Activated naive CD4-positive, alpha-beta T cell (primary cell): ENCODE measurements at places on chromosomes 7 and 10.

DNA sequence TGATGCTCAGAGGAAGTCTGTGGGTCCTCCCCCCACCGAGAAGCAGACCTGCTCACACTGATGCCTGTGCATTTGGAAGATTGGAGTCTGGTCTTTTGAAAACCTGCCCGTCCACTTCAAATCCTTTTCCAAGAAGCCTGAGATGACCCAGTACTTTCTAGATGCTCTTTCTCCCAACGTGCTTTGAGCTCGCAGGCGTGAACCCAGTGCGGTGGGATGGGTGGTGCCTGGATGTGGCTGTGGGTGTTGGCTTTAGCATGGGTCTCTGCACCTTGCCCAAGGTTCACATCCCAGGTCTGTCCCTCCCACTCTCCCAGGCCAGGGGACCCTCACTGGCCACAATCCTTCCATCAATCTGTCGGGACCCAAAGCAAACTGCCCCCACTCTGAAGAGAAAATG is 170.2 kb downstream of the ADARB2 start:
- DNase-seq = no peak

DNA sequence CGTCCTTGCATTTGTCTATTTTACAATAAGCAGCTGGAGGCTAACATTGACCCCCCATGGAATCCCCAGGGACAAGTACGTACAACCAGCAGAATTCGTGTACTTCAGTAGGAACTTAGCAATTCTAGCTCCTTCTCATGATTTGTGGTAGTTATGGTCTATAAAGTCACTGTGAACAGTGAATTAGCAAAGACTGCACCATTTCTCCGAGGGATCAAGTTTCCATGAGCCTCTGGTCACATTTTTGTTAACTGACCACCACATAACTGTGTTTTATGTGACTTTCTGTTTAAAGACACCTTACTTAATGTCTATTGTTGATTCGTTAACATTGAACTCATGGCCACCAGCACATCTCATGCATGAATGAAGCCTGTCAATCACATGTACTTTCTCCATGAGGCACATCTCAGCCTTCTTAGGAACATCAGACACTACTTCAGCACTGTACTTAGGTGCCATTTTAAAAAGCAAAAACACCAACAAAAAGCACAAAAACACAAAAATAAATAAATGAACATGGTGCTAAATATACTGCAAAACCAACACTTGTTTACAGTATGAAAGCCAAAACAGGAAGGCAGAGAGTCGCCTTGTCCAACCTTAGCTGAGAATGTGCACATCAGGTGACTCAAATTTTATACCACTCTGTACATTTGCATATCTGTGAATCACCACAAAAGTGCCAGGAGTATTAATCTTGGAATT is 9.0 kb upstream of the UCN3 start:
- DNase-seq = no peak

DNA sequence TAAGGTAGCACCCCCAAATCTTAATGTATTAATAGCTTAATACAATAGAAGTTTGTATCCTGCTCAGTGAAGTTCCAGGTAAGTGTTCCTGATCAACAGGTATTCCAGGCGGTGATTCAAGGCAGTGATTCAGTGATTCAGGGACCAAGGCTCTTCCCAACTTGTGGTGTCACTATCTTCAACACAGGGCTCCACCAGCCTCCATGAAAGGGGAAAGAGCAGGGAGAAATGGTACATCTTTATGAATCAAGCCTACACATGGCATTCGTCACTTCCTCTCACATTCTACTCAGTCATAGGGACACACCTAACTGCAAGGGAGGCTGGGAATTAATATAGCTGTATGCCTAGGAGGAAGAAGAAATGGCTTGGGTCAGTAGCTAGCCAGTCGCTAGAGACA is 5.1 kb downstream of the GOLGA7B start:
- no peak for DNase-seq

GRCh38 chr7:151936207-151936606 is 20.0 kb upstream of the GALNTL5 start:
- no peak for DNase-seq

- DNase-seq = no peak
Observed at GRCh38 chr7:30752979-30753378, 1.0 kb downstream of the INMT start.

GRCh38 chr10:92914478-92915325 is 66.4 kb downstream of the EXOC6 start:
- no peak for DNase-seq

DNA sequence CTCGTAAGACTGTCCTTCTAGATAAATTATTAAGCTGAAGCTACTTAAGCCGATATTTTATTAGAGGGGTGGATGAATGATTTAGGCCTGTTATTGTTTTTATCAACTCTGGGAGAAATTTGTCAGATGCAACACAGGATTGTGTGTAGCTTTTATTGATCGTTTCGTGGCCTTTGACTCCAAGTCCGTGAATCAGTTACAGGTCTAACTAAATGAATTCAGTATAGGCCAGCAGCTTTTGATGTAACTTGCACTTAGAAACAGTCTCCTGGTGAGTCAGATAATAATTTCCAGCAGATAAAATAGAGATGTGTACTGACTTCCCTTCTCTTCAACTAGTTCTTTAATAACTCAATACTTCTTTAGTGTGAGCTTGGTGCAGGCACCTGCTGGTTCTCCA is 341.7 kb upstream of the SMIM30 start:
- DNase-seq = no peak

- DNase-seq = no peak
Observed at GRCh38 chr10:16814012-16814411, 3.2 kb downstream of the RSU1 start.

GRCh38 chr7:8597565-8597964 is 164.2 kb downstream of the NXPH1 start:
- no peak for DNase-seq

DNA sequence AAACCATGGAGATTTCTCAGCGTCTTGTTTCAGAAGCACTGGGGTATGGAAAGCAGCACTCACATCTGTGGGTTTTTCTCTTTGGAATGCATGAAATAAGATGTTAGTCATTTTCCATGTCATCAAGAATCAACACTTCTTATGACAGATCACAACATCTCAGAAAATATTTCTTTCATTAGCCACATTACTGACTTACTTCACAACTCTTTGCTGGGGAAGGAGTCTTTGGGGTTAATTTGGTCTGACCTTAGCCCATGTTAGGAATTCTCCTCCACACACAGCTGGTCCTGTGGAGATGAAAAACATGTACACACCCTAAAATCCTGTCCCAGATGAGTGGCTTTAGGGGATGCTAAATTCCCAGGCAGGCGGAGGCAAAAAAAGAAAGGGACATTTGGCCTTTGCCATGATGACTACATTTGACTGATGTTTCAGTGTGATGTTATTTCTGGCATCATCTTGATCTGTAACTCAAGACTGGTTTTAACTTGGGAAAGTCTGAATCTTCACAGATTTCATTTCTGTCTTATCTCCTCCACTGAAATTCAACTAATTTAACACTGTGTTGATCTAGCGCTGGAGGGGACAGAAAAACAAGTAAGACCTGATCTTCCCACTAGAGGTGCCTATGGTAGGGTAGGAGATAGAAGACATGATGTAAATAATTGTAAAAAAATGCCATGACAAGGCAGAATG is 363.2 kb downstream of the PRPF18 start:
- no peak for DNase-seq

DNA sequence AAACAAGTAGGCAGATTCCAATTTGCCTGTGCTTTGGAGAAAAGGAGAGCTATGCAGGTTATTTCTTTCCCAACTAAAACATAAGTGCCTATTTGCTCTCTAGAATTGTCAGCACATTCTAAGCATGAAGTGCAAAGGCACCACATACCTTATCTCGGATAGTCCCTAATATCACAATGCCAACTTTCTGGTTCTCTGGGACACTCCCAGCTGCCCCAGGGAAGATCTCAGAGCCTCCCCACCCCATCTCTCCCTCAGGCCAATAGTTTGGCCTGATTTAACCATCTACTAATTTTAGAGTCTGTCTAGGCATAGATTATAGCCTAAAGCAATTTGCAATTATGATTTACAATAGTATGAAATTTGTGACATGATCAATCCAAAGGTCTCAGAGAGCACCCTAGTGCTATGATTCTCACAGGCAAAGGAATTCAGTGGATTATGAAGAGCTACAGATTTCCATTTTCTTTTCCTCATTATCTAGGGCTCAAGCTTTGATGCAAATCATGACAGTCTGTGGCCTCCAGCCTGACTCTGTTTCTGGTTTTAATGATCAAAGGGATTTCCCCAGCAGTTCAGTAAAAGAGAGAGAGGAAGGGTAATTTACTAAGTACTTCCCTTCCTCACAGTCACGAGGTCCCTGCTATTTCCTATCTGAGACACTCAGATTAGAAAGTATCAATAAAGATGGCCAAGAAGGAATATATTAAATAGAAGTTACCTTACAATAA is 29.0 kb upstream of the IL6 start:
- DNase-seq = no peak

GRCh38 chr7:12949060-12949931 is 261.9 kb downstream of the ARL4A start:
- DNase-seq = no peak

DNA sequence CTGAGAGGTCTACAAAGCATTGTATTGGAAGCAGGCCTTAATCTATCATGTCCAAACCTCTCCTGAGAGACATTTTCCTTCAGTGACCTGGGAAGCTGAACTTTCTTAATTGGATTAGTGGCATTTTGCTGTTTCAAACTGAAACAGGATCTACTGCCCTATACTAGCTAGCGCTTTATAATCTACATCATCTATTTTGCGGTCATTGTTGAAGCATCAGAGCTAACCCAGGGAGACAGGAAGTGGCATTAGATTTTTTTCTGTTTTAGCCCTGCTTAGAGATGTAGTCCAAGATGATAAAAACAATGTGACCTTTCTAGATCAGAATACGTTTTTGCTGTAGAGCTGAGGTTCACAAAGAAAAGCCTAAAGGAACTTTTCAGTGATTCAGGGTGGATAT is 147.4 kb upstream of the AGR3 start:
- DNase-seq = no peak

DNA sequence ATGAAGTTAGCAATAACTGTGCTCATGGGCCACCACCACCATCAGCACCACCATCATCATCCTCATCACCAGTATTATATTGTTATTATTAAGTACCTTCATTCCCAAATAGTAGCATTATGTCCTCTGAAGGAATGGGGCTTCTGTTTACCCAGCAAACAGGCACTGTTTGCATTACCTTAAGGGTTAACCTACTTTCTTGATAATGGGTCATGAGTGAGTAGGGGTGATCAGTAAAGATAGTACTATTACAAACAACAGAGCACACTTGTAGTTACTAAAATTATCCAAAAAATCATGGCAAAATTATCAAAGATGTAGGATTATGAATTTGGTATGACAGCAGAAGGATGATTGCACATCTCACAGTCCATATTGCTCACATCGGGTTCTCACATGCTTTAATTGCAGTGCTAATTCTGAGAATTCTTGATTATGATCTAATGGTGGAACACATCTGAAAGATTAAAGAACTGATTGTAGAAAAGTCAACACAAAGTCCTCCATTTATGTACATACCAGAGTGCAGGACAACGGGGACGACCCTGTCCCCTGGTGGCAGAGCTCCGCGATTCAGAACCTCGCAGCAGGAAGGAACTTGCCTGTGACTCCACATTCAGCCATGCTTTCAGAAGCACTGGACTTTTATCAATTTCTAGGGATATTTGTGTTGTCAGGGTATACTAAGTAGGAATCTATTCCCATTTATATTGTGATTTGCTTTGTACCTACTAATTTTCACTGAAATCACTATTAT is 31.0 kb downstream of the PDE1C start:
- DNase-seq = no peak

DNA sequence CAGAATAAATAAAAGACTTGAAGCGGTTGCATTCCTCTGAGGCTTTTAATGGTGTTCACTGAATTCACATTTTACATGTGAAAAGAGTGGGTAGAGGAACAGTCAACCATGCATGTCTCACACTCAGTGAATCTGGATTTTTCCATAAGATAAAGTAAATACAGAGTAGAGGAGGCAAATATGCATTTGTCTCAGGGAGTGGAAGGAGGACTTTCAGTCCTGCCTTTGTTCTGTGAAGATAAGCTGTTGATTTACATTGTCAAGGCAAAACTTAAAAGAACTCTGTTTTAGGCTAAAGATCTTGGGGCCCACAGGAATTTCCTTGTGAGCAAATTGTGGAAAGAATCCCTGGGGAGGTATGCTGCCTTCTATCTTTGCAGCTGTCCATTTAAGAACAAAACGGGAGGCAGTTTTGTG is 825.3 kb upstream of the MBL2 start:
- no peak for DNase-seq

- no peak for DNase-seq
Observed at GRCh38 chr10:31322647-31323046, 3.6 kb downstream of the ZEB1 start.

GRCh38 chr7:51249991-51250390 is 66.6 kb downstream of the COBL start:
- DNase-seq = no peak

GRCh38 chr10:92574548-92575261 is 812 bp upstream of the IDE start:
- no peak for DNase-seq

DNA sequence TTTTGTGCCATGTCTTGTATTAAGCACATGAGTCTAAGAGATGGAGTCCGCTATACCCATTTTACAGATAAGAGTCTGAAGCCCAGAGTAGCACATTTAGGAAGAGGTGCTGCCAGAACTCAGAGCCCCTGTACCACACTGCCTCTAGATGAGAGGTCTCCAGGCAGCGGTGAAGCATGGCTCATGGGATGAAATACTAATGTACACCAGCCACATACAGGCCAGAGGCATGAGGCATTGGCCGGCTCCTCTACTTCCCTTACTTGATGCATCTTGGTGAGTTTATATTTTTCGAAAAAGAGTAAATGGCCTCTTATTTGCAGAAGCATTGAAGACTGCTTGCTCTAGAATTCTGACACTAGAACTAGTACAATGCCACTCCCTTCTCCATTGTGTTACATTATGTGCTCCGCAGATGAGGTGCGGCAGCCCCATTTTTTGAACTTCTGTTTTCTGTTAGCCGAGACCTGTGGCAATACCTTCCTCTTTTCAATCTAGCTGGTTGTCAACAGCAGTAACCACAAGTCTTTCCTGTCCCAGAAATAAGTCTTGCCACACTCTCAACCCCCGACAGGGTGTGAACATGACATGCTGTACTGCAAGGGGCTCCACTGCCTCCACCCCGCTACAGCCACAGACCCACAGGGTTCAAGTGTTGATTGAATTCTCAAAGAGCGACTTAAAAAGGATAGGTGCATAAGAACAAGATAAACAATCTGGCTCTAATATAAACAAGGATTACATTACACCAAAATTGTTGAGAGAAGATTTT is 145.3 kb downstream of the CELF2 start:
- peak; percentile 23 for DNase-seq

DNA sequence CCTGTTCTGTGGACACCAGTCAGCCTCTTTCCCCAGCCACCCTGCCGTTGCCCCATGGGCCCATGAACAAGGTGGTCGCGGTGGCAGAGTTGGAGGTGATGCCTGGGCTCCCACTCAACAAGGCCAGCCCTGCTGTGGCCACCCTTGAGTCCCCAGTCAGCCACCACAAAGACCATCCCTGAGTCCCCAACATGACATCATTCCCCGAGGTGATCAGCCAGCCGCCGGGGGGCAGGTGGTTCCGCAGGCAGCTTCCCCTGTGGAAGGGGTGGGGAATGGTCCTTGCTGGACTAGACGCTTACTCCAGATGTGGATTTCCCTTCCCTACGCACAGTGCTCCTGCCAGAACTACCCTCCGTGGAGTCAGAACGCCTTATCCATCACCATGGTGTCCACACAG is 271.7 kb downstream of the PTPRN2 start:
- DNase-seq = no peak

- no peak for DNase-seq
Observed at GRCh38 chr7:43636093-43636492, 53.2 kb downstream of the STK17A start.
